ENCODE measurements at places on chromosomes 7 and 10.

DNA sequence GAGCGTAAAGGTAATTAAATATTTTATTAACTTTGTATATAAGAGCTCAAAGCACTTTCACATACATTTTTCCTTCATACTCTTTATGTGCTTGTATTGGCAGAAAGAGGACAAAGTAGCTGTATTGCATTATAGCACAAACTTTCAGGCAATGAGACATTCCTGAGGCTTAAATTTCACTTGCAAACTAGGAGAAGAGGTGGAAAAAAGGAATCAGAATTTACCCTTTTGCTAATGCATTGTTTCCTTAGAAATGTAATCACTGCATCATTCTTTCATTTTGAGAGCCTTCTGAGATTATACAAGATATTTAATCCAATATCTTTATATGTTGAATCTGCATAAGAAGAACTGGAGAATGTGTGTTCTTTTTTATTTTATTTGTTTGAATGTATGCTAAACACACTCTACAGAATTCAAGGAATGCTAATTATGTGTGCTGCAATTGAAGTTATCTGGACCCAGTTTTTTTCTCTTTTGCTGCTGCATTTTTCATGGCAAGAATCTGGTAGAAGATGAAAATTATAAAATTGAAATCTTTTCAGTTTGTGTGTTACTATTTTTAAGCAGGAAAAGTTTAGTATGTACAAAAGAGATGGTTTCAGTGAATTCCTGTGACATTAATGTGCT lies 185.1 kb downstream of the NXPH1 start:
- DNase-seq: no peak

GRCh38 chr7:103387242-103387641 lies 39.8 kb downstream of the PSMC2 start:
- no peak for DNase-seq

DNA sequence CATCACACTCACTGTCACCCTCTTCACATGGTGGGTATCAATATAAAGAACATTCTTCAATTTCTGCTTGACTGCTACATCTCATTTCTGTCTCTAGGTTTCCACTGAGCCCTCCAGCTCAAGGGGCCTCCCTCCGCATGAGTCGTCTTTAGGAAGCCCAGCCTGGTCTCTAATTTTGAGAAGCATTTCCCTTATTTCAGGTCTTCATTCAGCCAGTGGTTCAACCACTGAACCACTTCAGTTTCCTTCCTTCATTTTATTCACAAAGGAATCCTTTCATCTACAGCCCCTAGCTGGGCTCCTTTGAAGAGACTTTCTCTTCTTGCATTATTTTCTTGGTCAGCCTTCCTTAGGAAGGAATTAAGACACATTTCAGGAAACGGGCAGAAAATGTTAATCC lies 257.4 kb downstream of the KCNMA1 start:
- no peak for DNase-seq

GRCh38 chr10:59771162-59771807 lies 18.0 kb upstream of the MRLN start:
- no peak for DNase-seq

DNA sequence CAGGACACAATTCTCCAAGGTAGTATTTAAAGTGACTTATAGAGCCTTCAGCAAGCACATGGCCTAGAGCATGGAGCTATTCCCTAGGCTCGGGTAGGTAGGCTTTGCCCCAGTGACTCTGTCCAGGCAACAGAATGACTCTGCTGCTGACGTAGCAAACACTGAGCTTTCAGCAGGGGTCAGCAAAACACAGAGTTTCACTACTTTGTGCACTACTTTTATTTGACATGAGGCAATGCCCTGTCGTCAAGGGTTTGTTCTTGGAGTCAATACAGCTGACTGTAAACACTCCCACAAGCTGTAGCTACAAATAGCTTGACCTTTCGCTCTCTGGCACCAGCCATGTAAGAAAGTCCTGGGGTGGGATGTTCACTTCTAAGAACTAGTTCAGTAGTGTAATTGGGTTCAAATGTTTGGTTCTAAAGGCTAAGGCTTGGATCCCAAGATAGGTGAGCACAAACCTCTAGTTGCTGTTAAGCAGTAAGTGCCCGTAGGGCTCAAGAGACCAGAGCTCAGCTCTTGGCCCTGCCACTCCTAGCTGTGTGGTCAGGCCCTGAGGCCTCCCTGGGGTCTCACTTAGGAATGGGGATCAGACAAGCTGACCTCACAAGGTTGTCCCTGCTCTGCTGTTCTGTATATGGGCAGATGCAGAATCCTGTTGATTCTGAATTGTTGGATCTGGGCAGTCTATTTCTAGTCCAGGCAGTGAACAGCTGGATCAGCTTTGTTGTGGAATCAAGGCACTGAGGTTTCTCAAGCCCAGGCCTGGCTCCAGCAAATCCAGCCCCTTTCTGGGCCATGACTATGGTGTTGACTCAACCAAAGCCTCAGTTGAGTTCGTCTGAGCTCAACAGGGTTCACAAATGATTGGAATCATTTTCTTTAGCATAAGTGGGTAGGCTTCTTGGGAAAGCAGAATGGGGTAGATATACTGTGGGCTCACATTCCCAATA lies 10.7 kb downstream of the NODAL start:
- no peak for DNase-seq

DNA sequence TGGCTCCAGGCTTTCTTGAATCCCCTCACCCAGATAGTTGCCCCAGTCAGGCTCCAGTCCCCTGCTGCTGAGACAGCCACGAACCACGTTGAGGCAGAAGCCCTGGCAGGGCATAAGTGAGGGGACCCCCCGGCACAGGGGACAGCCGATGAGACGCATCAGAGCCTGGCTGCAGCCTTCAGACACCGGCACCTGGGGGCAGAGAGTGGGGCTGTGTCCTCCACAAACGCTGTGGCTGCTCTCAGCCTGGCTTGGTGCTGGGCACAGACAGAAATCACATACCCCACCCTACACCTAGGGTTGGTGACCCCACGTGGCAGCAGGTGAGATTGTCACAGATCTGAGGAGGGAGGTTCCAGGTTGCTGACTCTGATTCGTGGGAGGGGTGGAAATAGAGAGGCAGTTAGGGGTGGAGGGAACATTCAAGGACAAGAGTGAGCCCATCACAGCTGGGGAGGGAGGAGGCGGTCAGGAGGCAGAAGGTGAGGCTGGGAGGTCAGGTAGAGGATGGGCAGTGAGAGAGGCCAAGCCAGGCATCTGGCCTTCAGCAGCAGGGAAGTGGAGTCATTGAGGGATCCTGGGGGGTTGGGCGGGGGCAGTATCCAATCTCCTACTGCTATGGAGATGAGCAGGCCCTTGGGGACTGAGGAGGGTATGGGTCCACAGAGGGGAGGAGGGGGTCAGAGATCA lies 3.2 kb downstream of the GPC2 start:
- DNase-seq: no peak

DNA sequence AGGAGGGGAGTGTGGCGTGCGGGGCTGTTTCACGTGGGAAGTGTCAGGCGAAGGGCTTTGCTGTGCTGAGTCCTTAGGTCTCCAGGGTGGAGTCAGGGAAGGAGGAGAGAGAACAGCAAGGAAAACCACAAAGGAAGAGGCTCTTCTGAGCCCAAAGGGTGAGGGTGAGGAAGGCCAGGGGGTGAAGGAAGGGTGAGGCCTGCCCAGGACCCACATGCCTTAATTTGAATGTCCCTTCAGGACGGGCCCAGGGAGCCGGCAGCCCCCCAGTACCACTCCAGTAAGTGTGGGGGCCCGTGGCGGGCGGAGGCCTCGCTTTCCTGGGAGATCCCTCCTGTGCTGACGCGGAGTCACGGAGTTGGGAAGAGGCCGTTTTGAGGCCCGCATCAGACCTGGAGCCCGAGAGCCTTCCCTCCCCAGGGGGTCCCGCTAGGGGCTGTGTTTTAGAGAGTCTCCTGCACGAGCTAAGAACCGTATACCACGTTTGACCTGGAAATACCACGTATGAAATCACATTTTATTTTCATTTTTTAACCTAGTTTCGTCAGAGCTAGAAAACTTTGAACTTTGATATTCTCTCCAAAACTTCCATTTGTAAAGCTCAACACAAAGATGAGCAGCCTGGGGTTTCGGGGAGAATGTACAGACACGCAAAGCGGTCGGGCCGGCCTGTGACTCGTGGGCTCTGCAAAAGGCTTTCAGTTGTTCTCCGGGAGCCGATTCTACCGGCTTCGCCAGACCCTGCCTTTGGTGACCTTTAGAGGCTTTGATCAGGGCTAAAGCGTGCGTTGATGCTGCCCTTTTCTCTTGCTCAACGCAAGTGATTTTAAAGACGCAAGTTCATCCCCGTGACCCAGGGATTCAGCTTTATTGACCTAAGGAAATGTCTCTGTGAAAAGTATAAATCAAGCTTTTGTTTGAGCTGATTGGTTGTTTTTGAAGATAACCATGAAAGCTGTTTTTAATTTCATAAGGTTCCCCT lies 23.6 kb upstream of the TTYH3 start:
- no peak for DNase-seq

- no peak for DNase-seq
Observed at GRCh38 chr7:138243430-138243829, 167.2 kb downstream of the AKR1D1 start.

GRCh38 chr7:130803127-130803526 lies 69.1 kb upstream of the KLF14 start:
- no peak for DNase-seq

DNA sequence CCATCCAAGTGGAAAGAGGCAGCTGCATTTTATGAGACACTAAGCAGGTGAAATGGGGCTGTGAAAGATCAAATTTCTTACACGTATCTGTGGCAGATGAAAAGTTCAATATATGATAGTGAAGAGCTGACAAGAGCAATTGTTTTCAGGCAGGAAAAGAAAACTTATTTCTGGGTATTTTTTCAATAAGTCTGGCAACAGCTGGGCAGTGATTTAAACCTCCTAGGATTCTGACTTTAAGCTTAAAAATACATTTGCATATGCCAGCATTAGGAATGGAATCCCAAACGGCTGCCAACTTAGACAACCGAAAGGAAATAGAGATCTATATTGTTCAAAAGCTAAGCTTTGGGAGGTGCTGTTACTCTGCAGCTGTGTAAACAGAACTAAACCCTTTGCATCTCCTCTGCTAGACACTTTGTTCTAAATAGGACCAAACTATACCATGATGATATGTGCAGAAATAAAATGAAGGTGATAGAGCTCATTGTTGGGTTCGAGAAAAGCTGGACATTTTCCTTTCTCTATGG lies 26.1 kb downstream of the DYNC1I1 start:
- no peak for DNase-seq

DNA sequence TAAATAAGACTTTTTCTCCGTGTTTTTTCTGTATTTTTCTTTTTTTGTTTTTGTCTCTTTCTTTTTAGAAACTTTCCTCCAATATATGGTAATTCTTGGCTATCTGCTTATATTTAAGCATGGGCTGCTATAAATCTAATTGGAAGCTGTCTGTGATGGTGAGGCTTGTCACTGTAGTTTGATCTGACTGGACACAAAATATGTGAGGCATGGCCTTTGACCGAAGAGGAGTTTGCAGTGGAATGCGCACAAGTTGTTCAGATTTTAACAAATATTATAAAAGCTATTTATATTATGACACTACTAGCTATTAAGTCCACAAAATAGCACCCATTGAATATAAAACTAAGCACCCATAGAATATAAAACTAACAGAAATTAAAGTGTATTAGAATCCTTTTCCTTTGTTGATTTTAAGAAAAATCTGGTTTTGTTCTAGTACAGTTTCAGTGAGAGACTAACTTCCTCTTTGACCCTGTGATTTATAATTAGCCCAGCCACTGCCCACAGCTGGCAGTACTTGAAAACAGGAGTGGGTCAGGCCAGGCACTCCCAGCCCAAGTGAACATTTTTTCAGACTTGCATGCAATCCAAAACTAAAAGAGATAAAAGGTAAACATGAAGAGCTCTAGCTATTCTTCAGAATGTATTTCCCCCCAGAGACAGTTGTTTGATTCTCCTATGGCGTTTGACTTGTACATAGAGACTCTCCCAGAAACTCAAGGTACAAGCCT lies 69.9 kb upstream of the FGL2 start:
- no peak for DNase-seq

- DNase-seq: no peak
Observed at GRCh38 chr10:19505320-19506312, 310.6 kb upstream of the PLXDC2 start.

- DNase-seq: no peak
Observed at GRCh38 chr7:144006029-144006691, 6.0 kb downstream of the OR6B1 start.

- DNase-seq: no peak
Observed at GRCh38 chr7:22584179-22584578, 84.2 kb upstream of the STEAP1B start.

- no peak for DNase-seq
Observed at GRCh38 chr10:93954299-93954698, 39.4 kb upstream of the PLCE1 start.

- peak; percentile 9 for DNase-seq
Observed at GRCh38 chr10:69123306-69123746, 652 bp upstream of the VPS26A start.

- no peak for DNase-seq
Observed at GRCh38 chr10:98611436-98611835, 164.7 kb upstream of the HPS1 start.

- no peak for DNase-seq
Observed at GRCh38 chr10:94129393-94130130, 135.8 kb downstream of the PLCE1 start.

DNA sequence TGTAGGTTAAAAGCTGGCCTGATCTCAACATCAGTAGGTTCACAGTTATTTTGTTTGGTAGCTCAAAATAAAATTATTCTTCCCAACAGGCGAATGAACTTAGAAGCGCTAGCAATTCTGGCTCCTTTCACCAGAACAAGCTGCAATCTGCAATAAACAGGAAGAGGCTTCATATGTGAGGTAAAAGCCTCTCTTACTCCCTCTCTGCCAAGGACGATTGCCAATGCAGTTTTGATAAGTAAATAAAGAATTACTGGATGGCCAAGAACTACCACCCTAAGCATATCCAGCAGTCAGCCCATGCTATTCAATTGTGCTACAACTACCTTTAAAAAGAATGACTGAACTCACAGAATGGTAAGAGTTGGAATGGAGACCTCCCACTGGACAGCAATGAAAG lies 150.0 kb upstream of the LAMB4 start:
- DNase-seq: no peak

GRCh38 chr7:83439026-83439425 lies 209.9 kb downstream of the SEMA3E start:
- DNase-seq: no peak

GRCh38 chr7:153354071-153354470 lies 594.5 kb downstream of the ACTR3B start:
- no peak for DNase-seq

DNA sequence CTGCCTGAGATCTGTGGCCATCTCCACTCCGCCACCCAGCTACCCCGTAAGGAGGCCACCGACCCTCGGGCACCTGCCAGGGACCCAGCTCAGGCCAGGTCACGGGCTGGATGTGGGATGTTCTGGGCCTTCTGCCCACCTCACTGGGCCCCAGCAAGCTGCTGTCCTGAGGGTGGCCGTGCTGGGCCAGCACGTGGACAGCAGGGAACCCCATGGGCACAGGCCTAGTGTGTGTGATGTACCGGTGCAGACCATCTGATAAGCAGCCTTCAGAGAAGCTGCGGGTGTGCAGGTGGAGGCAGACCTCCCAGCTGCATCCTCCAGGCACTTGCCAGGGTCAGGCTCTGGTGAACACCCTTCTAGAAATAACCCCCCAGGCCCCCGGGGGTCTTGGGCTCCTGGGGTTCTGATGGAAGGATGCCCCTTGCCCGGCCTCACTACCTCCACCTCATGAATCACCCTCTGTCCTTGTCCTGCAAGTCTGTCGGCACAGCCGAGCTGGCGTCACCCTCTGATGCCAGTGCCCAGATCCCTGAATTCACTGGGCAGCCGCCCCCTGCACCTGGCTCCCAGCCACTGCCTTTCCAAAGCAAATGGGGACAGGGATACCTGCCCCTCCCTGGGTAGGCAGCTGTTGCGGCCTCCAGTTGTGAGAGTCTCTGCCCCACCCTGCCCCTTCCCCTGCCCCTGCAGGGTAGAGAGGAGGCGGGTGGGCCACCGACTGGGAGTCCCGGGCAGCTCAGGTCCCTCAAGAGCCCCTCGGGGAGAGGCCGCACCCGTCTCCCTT lies 139.8 kb downstream of the FAM53B start:
- no peak for DNase-seq
